ENCODE measurements at places on chromosomes 7 and 10. TPM values are rescaled to one million over a fixed set of nuclear protein-coding genes. Genes with fewer than 3 reads are reported as not detected.

The TAS2R4 gene
- 3.4 TPM for total RNA-seq

GRCh38 chr7:123770378-123770777, 21.6 kb upstream of the WASL start:
- H3K4me1 ChIP-seq: no peaks in the 10 kb centered on the region
- no peaks in the 10 kb centered on the region for H3K36me3 ChIP-seq
- H3K27me3 ChIP-seq: peaks cover 5% of the 10 kb centered on the region
- DNase-seq: no peak

GRCh38 chr10:79555354-79556309, 4.6 kb downstream of the SFTPA2 start:
- H3K27ac ChIP-seq: no peak overlapping the region
- no peaks in the 10 kb centered on the region for H3K27me3 ChIP-seq
- H3K36me3 ChIP-seq: no peaks in the 10 kb centered on the region
- no peak overlapping the region for H3K4me3 ChIP-seq

The HOXA3 gene
- total RNA-seq: not detected

The PLAU gene
- total RNA-seq: 0.26 TPM

DNA sequence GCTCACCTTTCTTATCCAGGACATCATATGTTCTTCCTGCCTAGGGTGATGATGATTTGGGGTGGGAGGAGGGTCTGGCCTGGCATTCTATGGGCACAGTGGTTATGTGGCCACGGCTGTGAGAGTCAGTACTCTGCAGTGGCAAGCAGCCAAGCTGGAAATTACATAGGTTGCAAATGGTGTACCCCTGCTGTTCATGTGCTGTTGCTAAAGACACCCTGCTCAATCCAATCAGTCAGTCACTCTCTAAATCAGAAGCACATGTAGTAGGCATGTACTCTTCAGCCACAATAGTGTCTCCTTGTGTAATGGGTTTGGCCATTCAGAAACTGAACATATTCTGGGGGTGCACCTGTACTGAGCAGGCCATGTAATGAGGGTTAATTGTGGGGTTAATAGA, 449.1 kb upstream of the ANKRD30A start:
- H3K36me3 ChIP-seq: no peaks in the 10 kb centered on the region
- DNase-seq: no peak
- H3K4me1 ChIP-seq: no peaks in the 10 kb centered on the region
- H3K27ac ChIP-seq: no peak overlapping the region
- H3K27me3 ChIP-seq: no peaks in the 10 kb centered on the region
- no peak overlapping the region for H3K4me3 ChIP-seq

DNA sequence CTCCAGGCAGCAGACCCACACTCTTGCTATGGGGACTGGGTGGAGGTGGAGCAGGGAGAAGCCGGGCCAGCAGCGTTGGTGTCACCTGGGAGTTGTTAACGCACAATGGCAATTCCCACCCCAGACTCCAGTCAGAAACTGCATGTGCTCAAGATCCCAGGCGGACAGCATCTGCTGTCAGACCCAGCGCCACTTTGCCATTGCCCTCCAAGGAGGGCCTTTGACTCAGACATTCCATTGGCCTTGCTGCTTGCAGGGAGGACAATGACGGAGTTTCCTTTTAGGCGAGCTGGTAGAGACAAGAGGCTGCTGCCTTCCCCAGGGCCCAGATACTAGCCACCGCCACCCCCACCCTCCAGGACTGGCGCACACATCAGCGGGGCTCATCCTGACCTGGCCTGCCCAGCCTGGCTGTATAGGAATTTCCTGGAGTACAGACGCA, 34.5 kb downstream of the ZNF775 start:
- no peak for DNase-seq
- H3K4me3 ChIP-seq: no peak overlapping the region
- H3K4me1 ChIP-seq: peaks cover 5% of the 10 kb centered on the region
- H3K36me3 ChIP-seq: no peaks in the 10 kb centered on the region
- H3K27ac ChIP-seq: no peak overlapping the region
- no peaks in the 10 kb centered on the region for H3K27me3 ChIP-seq

The CALHM3 gene
- not detected for total RNA-seq
